Esophagus squamous epithelium (tissue), 5 donors: ENCODE measurements at places on chromosomes 1 and 21. TPM values are rescaled to one million over a fixed set of nuclear protein-coding genes. Genes with fewer than 3 reads are reported as not detected.

- DNase-seq = no peak
Measured at GRCh38 chr1:175287849-175288248, 95.3 kb upstream of the KIAA0040 start.

DNA sequence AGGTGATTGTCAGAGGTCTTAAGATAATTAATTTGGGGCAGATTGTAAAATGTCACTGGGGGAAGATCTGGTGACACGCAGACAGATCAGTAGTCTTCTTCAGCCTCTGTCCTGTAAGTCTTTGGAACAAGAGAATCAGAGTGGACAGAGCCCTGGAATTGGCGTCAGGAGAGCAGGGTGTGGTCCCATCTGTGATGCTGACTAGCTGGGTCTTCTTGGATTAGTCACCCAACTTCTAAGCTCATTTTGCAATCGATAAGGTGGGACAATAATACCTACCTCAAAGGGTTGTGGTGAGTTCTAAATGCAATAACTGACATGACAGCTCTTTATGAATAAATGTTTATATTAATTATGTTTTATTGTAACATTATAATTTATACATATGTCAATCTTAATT is 4.8 kb downstream of the FASLG start:
- no peak for DNase-seq

- no peak for DNase-seq
Measured at GRCh38 chr1:232282498-232282897, 347.4 kb downstream of the SIPA1L2 start.

DNA sequence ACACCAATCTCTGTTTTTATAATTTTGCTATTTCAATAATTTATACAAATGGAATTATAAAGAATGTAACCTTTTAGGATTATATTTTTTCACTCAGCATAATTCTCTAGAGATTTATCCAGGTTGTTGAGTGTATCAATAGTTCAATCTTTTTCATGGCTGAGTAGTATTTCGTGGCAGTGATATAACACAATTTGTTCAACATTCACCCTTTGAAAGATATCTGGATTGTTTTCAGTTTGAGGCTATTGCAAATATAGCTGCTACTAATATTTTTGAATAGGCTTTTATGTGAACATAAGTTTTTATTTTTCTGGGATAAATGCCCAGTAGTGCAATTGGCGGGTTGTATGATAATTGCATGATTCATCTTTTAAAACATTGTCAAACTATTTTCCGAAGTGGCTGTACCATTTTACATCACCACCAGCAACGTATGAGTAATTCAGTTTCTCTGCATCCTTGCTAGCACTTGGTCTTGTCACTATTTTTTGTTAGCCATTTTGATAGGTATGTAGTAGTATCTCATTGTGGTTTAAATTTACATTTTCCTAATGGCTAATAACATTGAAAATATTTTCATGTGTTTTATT is 55.6 kb upstream of the ABCD3 start:
- no peak for DNase-seq

DNA sequence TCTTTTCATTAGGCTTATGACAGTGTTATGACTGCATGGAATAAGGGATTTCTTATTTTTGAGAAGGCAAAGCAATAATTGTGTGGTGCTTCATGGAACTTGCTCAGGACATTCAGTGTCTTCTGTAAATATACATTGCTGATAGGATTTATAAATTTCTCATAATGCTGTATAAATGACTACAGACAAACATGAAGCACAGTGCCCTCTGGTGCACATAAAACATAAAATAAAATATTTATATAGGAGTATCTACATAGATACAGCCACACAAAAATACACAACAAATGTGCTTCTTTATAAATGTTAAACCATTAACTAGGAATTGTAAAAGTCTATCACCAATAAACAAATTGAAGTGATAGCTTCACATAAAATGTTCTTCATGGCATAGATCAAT is 24.1 kb downstream of the BRINP3 start:
- no peak for DNase-seq

- DNase-seq = no peak
Measured at GRCh38 chr1:17277511-17278159, 28.7 kb downstream of the PADI3 start.

DNA sequence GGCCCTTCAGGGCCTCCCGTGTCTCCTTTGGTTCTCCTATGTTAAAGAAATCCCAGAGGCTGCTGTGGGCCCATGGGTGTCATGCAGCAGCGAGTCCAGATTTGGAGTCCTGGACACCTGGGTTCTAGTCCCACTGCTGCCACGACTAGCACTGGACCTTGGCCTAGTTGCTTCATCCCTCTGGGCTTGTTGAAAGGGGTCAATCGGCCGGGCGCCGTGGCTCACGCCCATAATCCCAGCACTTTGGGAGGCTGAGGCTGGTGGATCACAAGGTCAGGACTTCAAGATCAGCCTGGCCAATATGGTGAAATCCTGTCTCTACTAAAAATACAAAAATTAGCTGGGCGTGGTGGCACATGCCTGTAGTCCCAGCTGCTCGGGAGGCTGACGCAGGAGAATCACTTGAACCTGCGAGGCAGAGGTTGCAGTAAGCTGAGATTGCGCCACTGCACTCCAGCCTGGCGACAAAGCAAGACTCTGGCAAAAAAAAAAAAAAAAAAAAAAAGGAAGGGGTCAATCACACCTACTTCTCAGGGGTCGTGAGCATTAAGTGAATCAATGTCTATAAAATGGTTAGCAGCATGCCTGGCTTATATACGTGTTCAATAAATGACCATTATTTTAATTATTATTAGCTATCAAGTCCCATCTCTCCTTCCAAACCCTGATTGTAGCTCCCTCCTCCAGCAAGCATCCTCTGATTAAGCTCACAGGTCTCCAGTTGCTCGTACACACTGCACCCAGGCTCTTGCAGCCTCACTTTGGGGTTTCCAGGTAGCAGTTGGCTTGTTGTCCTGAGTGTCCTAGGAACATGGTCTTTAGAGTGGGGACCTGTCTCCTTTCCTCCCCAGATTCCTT is 43.8 kb downstream of the KIRREL1 start:
- no peak for DNase-seq

Gene MARK1
- 8.6 TPM for total RNA-seq

Gene GCSAML
- 0.88 TPM for total RNA-seq

DNA sequence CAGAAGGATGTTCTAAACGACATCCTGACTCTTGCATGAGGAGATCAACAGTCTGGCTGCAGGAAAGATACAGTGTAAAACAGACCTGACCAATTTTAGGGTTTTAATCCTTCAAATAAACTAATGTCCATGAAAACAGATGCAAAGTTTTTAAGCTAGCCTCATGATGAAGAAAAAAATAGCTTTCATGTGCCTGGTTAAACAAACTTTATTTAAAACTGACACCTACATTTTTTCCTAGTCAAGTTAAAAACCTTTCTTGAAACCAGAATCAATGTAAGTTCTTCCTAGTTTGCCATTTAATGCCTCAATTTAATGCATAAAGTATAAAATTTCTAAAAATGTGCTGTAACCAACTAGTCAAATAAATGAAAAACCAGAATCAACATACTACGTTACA is 2.9 kb downstream of the WDR26 start:
- no peak for DNase-seq

Gene PTPN7
- 3.8 TPM for total RNA-seq

DNA sequence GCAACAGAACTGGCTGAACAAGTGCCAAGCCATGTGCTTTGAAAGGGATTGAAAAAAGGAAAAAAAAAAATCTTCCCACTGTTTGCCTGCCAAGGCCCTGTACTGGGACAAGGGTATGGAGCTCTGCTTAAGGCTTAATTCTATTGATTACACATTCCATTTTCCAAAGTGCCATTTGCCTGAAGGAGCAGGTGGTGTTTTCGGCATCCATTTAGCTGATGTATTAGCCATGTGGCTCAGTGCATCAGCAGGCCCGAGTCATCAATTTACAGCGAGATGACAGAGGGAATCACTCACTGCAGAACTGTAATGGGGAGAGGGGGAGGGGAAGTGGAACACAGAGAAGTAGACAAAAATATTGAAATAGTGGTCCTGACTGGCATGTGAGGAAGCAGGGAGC is 144.2 kb upstream of the BEND5 start:
- DNase-seq = no peak

Gene TPTE
- not detected for total RNA-seq

DNA sequence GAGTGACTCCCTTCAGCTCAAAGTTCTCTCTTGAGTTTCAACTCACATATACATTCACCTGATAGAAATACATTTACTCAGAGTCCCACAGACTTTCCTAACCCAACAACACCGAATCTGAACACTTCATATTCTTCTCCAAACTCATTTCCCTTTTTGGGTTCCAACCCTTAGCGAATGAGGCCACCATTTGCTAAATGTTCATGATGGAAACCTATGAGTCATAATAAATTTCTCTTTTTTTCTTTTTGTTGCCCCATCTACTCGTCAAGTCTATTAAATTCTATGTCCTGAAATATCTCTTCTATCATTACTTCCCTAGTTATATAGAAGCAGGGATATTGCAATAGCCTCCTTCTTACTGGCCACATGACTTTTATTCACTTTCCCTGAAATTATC is 100.1 kb downstream of the HLX start:
- DNase-seq = no peak

DNA sequence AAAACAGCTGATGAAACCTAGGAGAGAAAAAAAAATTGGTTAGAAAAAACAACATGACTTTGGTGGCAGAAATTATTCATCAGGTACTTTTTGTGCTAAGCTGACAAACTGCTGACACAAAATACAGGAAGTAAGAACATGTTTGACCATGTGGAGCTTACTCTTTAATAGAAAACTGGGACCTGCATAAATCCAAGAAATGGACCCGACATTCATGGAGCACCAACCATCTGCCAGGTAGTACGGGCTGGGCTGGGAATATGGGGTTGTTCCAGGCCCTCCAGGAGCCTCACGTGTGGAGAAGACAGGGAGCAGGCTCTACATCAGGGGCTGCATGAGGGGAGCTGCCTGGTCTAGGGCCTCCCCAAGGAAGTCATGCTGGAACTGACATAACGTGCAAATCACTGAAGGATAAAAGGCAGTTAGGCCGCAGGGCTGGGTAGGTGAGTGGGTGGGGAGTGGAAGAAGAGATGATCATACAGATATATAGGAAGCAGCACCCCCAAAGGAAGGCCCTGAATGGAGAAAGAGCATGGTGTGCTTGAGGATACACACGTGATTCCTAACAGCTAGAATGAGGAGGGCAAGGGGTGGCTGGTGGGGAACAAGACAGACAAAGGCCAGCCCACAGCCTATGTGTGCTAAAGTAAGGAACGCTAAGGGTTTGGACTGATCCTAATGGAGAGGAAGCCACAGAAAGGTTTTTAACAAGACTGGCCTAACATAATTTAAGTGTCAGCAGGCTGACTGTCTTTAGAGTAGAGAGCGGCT is 26.1 kb downstream of the CD58 start:
- no peak for DNase-seq

Gene FAM177B
- not detected for total RNA-seq

Gene GMEB1
- total RNA-seq = 9.5 TPM

- no peak for DNase-seq
Measured at GRCh38 chr1:51661081-51661518, 44.2 kb downstream of the OSBPL9 start.

- no peak for DNase-seq
Measured at GRCh38 chr21:23968722-23969647, 1638.3 kb downstream of the MRPL39 start.

Gene ETV3
- 26.3 TPM for total RNA-seq

Gene S100A7A
- total RNA-seq = 8.1 TPM

GRCh38 chr1:116870300-116870699 is 39.4 kb upstream of the PTGFRN start:
- DNase-seq = no peak

Gene TGFBR3
- total RNA-seq = 12.0 TPM

Gene LMNA
- total RNA-seq = 416 TPM

Gene RGS13
- total RNA-seq = not detected

DNA sequence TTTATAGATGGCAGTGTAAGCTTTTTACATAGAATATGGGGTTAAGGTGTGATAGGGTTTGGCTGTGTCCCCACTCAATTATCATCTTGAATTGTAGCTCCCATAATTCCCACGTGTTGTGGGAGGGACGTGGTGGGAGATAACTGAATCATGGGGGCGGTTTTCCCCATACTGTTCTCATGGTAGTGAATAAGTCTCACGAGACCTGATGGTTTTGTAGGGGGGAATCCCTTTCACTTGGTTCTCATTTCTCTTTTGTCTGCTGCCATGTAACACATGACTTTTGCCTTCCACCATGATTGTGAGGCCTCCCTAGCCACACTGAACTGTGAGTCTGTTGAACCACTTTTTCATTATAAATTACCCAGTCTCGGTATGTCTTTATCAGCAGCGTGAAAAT is 290.3 kb upstream of the B3GALT2 start:
- no peak for DNase-seq

Gene KIAA1614
- 7.6 TPM for total RNA-seq
